ENCODE measurements at places on chromosomes 6 and 20. TPM values are rescaled to one million over a fixed set of nuclear protein-coding genes. Genes with fewer than 3 reads are reported as not detected.

DNA sequence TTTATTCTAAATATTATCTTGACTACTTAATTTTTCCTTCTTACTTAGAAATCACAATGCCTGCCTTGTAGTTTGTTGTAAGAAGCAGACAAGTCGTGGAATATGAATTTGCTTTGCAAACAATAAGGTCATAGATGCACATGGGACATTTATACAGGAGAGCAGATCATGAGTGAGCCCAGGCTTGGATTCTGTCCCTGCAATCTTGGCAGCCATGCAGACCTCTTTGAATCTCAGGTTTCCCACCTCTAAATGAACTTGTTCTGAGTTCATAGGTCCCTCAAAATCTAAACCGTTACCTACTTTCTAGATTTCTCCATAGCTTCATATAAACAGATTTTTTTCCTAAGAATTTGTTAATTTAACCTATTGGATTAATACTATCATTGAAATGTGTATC is 19.5 kb downstream of the KIAA0408 start:
- H3K36me3 ChIP-seq = no peaks in the 10 kb centered on the region
- H3K27me3 ChIP-seq = peaks cover 10% of the 10 kb centered on the region
- no peak for DNase-seq

- H3K36me3 ChIP-seq = no peaks in the 10 kb centered on the region
- H3K27ac ChIP-seq = no peak overlapping the region
- H3K27me3 ChIP-seq = no peaks in the 10 kb centered on the region
- no peak for DNase-seq
- H3K4me1 ChIP-seq = peaks cover 10% of the 10 kb centered on the region
- H3K4me3 ChIP-seq = no peak overlapping the region
Measured at GRCh38 chr6:11756726-11757125, 21.9 kb downstream of the ADTRP start.

GRCh38 chr6:39903656-39904055 is 30.6 kb downstream of the MOCS1 start:
- no peak for DNase-seq
- H3K27ac ChIP-seq = no peak overlapping the region
- no peaks in the 10 kb centered on the region for H3K36me3 ChIP-seq
- H3K4me3 ChIP-seq = no peak overlapping the region
- H3K27me3 ChIP-seq = no peaks in the 10 kb centered on the region

DNA sequence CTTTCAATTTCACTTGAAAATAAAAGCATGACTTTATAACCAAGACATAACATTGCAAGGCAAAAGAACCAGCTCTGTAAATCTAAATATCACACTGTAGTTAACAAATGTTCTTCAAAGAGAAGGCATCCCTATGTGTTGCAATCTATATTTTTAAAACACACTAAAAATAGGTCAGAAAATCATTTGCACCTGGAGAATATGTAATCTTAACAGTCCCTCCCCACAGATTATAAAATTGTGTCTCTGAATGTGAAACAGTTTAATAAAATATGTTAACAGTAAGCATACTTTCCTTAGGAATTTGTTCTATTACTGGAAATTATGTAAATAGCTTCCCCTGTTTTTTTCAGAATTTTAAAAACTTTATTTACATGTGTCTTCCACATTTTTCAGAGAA is 351.9 kb downstream of the COL12A1 start:
- no peaks in the 10 kb centered on the region for H3K36me3 ChIP-seq
- no peak overlapping the region for H3K4me3 ChIP-seq
- H3K27ac ChIP-seq = no peak overlapping the region
- no peaks in the 10 kb centered on the region for H3K4me1 ChIP-seq
- no peaks in the 10 kb centered on the region for H3K27me3 ChIP-seq

- H3K4me3 ChIP-seq = no peak overlapping the region
- H3K27ac ChIP-seq = peak overlapping the region; percentile 31
- no peak for DNase-seq
- H3K27me3 ChIP-seq = no peaks in the 10 kb centered on the region
- peaks cover 70% of the 10 kb centered on the region for H3K36me3 ChIP-seq
- H3K4me1 ChIP-seq = peaks cover 49% of the 10 kb centered on the region
Measured at GRCh38 chr20:48728042-48728825, 99.6 kb downstream of the PREX1 start.

The SLC32A1 gene
- not detected for total RNA-seq

- no peaks in the 10 kb centered on the region for H3K36me3 ChIP-seq
- no peaks in the 10 kb centered on the region for H3K27me3 ChIP-seq
- DNase-seq = no peak
Measured at GRCh38 chr6:25278261-25278913, 787 bp upstream of the CARMIL1 start.

- no peak overlapping the region for H3K27ac ChIP-seq
- H3K36me3 ChIP-seq = no peaks in the 10 kb centered on the region
- no peak overlapping the region for H3K4me3 ChIP-seq
- H3K27me3 ChIP-seq = no peaks in the 10 kb centered on the region
- DNase-seq = no peak
- H3K4me1 ChIP-seq = no peaks in the 10 kb centered on the region
Measured at GRCh38 chr6:75993236-75994162, 79.0 kb downstream of the IMPG1 start.
